H4 (cell line): ENCODE measurements at places on chromosomes 3 and 15.
A peak's percentile ranks its signal among the peaks of the same experiment; 100 is the strongest.

DNA sequence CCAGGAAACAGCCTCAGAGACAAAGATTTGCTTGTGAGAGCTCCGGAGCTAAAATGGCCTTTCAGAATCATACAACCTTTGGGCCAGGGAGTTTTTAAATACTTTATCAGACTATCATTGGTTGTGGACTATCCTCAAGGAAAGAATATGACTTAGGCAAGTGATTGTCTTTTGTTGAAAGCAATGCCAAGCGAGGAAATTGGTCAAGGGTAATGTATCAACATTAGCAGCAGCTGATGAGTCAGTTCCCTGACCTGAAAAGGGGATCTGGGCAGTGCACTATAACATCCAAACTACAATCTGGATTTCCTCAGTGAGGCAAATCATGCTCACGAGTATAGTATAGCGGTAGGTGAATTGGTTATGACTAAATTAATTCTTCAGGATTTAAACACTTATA, 303.6 kb downstream of the LSAMP start:
- DNase-seq = no peak

DNA sequence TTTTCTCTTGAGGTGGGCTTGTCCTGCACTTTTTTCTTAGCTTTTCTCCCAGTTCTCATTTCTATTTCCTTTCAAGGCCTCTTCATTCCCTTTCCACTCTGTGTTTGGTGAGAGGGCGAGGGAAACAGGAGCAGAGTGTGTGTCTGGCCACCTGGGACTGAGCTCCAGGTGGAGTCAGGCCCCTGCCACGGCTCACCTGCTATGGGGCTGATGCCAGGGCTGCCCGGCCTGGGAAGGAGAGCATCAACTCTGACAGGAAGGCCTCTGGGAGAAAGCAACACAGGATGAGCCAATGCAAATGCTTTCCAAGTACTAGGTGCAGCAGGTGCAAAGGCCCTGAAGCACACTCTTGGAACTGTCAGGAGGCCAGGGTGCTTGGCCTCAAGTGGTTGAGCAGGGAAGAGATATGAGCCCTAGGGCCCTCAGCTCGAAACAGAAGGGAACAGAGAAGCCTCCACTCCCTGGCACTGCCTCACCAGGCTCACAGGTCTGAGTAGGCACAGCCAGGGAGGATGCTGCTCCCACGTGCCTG, 27.3 kb upstream of the DUSP7 start:
- DNase-seq = no peak

DNA sequence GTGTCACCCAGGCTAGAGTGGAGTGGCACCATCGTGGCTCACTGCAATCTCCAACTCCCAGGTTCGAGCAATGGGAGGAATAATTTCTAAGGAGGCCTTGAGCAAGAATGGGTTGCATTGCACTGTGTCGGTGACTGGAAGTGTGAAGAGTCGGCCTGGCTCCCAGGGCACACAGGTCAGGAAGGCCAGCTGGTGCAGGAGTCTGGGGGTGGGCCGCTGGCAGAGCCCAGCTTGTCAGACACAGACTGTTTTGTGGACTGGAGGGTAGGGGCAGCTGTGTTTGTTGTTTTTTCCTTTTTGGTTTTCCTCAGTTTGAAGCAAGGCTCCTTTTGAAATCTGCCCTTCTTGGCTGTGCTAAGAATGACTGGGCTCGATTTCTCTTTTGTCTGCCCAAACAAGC, 66.2 kb downstream of the ITGA11 start:
- DNase-seq = no peak

GRCh38 chr15:75891895-75892294, 11.8 kb upstream of the FBXO22 start:
- peak; percentile 58 for DNase-seq

GRCh38 chr15:40477642-40478327, 7.0 kb downstream of the CHST14 start:
- DNase-seq = no peak

- DNase-seq = peak; percentile 74
These were observed 35.6 kb upstream of the MUC4 start for GRCh38 chr3:195847055-195847950.

DNA sequence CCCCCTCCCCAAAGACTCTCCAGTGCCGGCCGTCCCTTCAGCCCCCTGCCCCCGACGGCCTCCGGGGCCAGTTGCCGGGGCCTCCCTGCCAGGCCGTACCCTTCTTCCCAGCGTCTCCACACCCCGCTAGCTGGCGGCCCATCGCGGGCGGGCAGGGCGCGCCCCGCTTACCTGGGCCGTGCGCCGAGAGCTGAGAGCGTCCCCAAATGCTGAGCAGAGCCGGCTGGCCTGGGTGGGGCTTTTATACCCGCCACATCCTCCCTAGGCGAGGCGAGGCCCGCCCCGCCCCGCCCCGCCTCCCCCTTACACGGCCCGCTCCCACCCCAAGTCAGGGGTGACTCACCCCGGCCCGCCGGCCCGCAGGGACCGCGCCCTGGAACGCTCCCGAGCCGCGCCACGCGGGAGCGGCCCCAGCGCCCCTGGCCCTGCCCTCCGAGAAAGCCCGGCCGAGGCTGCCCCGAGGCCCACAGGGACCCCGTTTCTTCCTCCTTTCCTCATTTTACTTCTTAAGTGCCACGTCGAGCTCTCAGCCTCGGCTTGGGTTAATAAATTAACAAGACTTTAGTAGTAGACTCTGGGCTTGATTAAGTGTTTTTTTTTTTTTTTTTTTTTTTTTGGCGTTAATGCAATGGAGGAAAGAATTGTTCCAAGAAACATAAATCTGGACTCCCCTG, at the start of gene ANXA2:
Gene ANXA2 (minus strand): TSS at position 215 of the 674 bp plus-strand sequence. CDS start 11,911 bp downstream, outside the sequence.
- DNase-seq = peak; percentile 70

GRCh38 chr15:99399061-99399460, 147.8 kb downstream of the LRRC28 start:
- no peak for DNase-seq

- no peak for DNase-seq
These were observed 31.4 kb downstream of the FSD2 start for GRCh38 chr15:82774496-82774895.

GRCh38 chr3:150223558-150223957, 184.5 kb upstream of the TSC22D2 start:
- DNase-seq = no peak

DNA sequence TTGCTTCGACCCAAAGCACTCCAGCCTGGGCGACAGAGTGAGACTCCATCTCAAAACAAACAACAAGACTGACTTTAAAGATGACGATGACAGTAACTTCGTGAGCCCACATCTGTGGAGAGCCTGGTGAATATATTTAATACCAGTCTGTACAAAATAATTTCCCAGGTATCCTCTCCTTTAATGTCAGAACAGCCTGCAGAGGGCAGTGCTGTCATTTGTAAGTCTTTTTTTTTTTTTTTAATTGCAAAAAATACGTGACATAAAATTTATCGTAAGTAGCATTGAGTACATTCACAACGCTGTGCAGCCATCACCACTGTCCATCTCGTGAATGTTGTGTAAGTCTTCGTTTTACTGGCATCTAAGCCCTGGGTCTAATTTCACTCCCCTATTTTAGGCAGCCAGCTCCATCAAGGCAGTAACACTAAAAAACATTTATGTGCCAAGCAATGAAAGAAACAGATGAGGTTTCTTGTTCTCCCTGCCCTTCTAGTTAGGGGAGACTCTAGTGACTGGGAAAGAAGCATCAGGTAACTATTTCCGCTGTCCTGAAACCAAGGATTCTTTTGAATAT, 1.4 kb downstream of the HTD2 start:
- DNase-seq = peak; percentile 23

GRCh38 chr3:141881702-141882101, 5.3 kb downstream of the ATP1B3 start:
- no peak for DNase-seq

DNA sequence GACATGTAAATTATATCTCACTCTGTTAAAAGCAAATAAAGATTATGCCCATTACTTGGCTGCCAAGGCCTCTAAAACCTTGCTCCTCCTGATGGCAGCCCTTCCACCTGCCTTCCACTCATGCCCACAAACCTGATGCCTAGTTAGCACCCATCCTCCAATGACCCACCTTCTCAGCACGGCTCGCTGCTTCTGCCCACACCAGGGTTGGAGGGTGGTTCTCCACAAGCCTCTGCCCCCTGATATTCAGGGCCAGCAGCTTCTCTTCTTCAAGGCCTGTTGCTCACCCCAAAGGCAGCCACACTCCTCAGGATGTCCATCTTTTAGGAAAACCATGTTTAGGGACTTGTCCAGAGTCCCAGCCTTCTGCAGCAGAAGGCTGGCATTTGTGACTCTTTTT, 263.4 kb upstream of the TLE3 start:
- DNase-seq = no peak

- DNase-seq = no peak
These were observed 201.2 kb upstream of the ARPP21 start for GRCh38 chr3:35438101-35438500.
